Aortic smooth muscle cell (primary cell): ENCODE measurements at places on chromosomes 2 and 18. TPM values are rescaled to one million over a fixed set of nuclear protein-coding genes. Genes with fewer than 3 reads are reported as not detected.

Gene PXDN
- total RNA-seq: 110 and 154 TPM in 2 replicates

Gene KIF5C
- 0.06 and 0.13 TPM in 2 replicates for total RNA-seq

Gene MARCHF4
- total RNA-seq: 2.1 and 4.5 TPM in 2 replicates

Gene C2orf80
- not detected in 2 replicates for total RNA-seq

Gene DTNA
- 14.7 and 24.2 TPM in 2 replicates for total RNA-seq

Gene NYAP2
- total RNA-seq: not detected in 2 replicates

Gene ABCB11
- not detected in 2 replicates for total RNA-seq

Gene ITGA6
- total RNA-seq: 5.7 and 10.3 TPM in 2 replicates

Gene TMEM37
- total RNA-seq: 0.13 TPM in 1 of 2 replicates, not detected in the other

Gene ANKRD30B
- not detected in 2 replicates for total RNA-seq

Gene RAB6C
- under 0.01 TPM in 1 of 2 replicates, not detected in the other for total RNA-seq

Gene DTNB
- total RNA-seq: 3.0 and 4.5 TPM in 2 replicates
